ENCODE measurements at places on chromosomes 6 and 20. TPM values are rescaled to one million over a fixed set of nuclear protein-coding genes. Genes with fewer than 3 reads are reported as not detected.

COL21A1 gene
- total RNA-seq, result not detected

DNA sequence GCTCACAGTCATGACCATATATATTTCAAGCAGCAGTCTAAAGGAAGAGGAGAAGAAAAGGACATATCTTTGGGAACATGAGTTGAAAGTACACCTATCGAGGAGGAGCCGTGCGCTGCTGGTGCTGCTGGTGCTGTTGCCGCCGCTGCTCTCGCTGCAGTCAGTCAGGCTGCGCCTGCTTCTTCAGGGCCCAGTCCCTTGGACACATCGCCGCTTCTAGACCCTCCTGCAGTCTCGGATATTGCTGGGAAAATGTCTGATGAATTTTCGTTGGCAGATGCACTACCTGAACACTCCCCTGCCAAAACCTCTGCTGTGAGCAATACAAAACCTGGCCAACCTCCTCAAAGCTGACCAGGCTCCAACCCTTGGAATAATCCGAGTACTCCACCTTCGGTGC, 8.2 kb upstream of the ASCC3 start:
- no peak overlapping the region for H3K4me3 ChIP-seq
- H3K27me3 ChIP-seq, result no peaks in the 10 kb centered on the region
- DNase-seq, result no peak

LINC00237 gene
- total RNA-seq, result not detected

GRCh38 chr6:111564482-111564945, 41.2 kb downstream of the TRAF3IP2 start:
- DNase-seq, result peak; percentile 45
- H3K4me1 ChIP-seq, result peaks cover 55% of the 10 kb centered on the region
- peak overlapping the region; percentile 45 for H3K27ac ChIP-seq
- no peaks in the 10 kb centered on the region for H3K27me3 ChIP-seq
- peaks cover 62% of the 10 kb centered on the region for H3K36me3 ChIP-seq
- no peak overlapping the region for H3K4me3 ChIP-seq

DNA sequence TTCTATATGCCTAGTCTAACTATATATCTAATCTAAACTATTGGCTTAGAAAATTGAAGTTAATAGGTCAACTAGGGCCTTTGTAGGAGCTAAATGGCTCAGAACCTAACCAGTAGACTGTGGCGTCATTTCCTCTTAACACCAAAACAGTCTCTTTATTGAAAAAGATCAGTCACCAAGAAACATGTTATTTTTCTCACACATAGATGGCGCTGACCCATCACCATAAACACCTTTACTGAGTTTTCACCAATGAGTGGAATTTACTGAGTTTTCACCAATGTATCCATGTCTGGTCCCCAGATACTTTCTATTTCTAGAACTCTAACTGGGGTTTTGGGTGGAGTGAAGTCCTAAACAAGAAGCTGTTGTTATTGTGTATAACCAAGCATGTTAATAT, 636.0 kb downstream of the BCKDHB start:
- DNase-seq, result peak; percentile 4
- H3K27ac ChIP-seq, result no peak overlapping the region
- H3K36me3 ChIP-seq, result no peaks in the 10 kb centered on the region
- no peaks in the 10 kb centered on the region for H3K27me3 ChIP-seq
- no peak overlapping the region for H3K4me3 ChIP-seq

SMPD2 gene
- 7.5 TPM for total RNA-seq

HFE gene
- 1.4 TPM for total RNA-seq

DNA sequence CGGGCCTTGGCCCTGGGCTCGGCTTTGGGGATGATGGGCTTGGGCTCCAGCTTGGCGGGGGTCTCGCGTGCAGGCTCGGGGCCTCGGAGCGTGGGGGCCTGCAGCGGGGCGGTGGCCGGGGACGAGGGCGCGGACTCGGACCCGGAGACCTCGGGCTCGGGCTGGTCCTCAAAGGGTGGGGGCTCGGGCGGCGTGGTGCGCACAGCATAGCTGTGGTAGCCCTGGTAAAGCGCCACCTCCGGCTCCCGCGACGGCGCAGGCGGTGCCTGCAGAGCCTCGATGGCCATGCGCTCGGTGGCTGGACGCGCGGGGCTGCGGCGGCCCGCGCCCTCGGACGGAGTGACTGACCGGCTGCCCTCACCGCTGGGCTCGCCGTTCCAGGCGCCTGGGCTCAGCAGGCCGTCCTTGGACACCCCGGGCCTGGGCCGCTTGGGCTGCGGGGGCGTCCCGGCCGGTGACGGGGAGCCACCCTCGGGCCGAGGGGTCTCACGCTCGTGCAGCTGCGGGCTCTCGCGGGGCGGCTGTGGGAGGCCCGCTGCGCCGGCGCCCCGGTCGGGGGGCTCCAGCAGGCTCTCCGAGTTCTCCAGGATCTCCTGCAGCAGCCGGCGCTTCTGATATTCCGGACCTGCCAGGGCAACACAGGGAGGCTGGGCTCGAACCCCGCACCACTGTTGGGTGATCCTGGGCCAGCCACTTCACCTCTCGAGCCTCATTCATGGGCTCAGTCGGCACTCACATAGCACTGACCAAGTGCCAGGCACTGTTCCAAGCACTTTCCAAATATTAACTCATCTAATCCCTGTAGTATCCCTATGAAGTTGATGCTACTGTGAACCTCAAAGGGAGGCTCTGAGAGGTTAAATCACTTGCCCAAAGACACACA, 71.0 kb downstream of the JPH2 start:
- no peak overlapping the region for H3K27ac ChIP-seq
- DNase-seq, result no peak
- peaks cover 5% of the 10 kb centered on the region for H3K4me1 ChIP-seq
- H3K4me3 ChIP-seq, result no peak overlapping the region
- peaks cover 23% of the 10 kb centered on the region for H3K27me3 ChIP-seq

DNA sequence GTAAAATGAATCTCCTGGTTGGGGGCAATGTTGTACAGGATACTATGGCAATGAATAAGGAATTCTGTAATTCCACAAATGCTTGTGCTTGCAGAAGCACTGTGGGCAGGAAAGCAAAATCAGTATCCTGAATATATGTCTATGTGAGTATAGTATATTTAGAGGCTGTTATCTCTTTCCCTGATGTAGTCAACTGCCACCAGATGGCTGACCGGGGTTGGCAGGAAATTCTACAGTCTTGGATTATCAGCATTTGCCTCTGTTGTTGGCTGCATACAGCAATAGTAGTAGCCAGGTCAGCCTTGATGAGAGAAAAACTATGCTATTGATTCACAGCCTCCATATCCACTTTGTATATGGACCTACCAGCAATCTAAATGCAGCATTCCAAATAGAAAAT, 425.1 kb upstream of the JAG1 start:
- no peak overlapping the region for H3K4me3 ChIP-seq
- no peaks in the 10 kb centered on the region for H3K36me3 ChIP-seq
- no peak overlapping the region for H3K27ac ChIP-seq
- DNase-seq, result no peak

DNA sequence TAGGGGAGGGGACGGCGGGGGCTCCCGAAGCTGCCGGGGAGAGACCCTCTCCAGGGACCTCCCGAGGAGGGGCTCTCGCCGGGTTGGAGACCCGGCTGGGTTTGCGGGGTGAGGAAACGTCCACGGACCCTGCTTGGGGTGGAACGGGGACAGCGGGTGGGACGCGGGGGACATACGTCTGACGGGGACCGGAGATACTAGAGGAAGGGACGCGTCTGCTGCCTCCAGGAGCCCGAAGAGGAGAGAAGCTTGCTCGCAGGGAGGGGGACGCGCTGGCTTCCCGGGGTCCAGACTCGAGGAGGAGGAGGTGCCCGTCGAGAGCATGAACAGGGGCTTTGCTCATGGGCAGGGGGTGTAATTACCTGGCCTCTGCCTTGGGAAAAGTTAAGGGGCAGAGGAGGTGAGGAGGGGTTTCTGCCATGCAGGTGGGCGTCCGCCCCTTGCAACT, 593 bp downstream of the DNMT3B start:
- H3K36me3 ChIP-seq, result no peaks in the 10 kb centered on the region
- H3K27ac ChIP-seq, result peak overlapping the region; percentile 5
- peaks cover 7% of the 10 kb centered on the region for H3K27me3 ChIP-seq
- H3K4me3 ChIP-seq, result peak overlapping the region; percentile 70
- peaks cover 10% of the 10 kb centered on the region for H3K4me1 ChIP-seq

DNA sequence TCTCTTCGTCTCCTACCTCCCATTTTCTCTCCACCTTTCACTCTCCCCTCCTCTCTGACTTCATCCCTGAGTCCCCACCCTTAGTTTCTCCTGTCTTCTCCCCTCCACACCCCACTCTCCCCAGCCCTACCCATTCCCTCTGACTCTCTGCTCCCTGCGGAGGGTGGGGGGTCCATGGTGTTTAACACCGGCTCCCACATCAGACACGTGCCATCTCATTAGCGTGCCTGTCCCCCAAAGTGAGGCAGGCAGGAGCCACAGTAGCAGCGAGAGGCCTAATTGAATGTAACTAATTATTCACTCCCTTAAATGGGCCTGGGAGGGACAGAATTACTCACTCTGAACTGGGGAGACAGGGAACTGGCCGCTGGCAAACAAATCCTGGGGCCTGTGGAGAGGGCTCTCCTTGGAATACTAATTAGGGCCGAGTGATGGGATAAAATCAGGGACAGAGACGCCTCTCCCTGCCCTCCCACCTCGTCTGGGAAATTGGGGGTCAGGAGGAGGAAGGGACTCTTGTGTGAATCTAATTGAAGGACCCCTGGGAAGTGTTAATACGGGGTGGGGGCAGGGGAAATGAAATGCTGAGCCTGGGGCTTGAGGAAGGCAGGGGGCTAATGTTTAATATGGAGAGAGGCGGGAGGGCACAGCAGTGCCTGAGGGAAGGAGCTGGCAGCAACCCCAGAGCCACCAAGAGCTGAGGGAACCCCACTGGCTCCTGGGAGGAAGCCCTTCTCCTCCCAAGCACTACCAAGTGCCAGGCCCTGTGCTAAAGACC, 17.9 kb downstream of the CD40 start:
- DNase-seq, result no peak
- H3K36me3 ChIP-seq, result no peaks in the 10 kb centered on the region
- H3K4me3 ChIP-seq, result no peak overlapping the region
- peaks cover 37% of the 10 kb centered on the region for H3K27me3 ChIP-seq

C6orf132 gene
- total RNA-seq, result 0.14 TPM

GRM1 gene
- total RNA-seq, result not detected

GZF1 gene
- 6.9 TPM for total RNA-seq

GRCh38 chr6:68575765-68576439, 59.2 kb upstream of the ADGRB3 start:
- no peak overlapping the region for H3K4me3 ChIP-seq
- no peak overlapping the region for H3K27ac ChIP-seq

SLC22A2 gene
- total RNA-seq, result not detected

- H3K27ac ChIP-seq, result no peak overlapping the region
- H3K27me3 ChIP-seq, result peaks cover 2% of the 10 kb centered on the region
- peak; percentile 13 for DNase-seq
- H3K4me1 ChIP-seq, result no peaks in the 10 kb centered on the region
These were observed 20.3 kb upstream of the LRRN4 start for GRCh38 chr20:6074145-6074561.

TNF gene
- total RNA-seq, result 82.3 TPM

IL22RA2 gene
- total RNA-seq, result not detected

DNA sequence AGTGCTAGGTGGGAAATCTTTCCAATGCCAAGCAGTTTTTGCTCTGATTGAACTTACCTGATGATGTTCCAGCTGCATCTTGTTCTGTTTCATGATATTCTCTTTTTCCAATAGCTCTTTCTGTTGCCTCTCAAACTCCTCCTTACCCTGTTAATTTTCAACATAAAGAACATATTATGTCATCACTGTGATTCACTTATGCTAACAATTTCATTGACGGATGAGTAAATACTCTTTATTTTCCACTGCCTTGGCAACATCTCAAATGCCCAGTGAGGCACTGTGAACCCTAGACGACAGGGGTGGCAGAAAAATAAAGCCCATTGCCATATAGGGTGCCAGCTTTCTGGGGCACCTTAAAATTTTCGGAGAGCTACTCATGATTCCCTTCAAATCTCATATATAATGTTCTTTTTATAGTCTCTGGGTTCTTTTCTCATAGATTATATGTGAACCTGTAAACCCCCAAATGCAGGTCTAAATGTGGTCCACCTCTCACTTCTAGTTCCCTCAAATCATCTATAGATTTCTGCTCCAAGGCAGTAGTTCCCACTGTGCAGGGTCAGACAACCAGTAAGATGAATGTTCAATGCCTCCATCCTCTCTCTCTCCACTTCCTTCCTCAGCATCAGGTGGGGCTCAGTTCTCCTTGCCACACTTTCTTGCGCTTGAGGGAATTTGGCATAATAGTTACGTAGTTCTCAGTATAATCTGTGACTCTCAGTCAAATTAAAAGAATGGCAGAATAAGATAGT, 44.1 kb downstream of the NEDD9 start:
- no peaks in the 10 kb centered on the region for H3K4me1 ChIP-seq
- H3K27ac ChIP-seq, result no peak overlapping the region
- no peak overlapping the region for H3K4me3 ChIP-seq
- no peak for DNase-seq

GSTA3 gene
- not detected for total RNA-seq

GRCh38 chr20:47183367-47183766, 173.1 kb downstream of the ZMYND8 start:
- peaks cover 3% of the 10 kb centered on the region for H3K4me1 ChIP-seq
- H3K27me3 ChIP-seq, result peaks cover 1% of the 10 kb centered on the region
- H3K36me3 ChIP-seq, result no peaks in the 10 kb centered on the region
- H3K27ac ChIP-seq, result no peak overlapping the region
- no peak overlapping the region for H3K4me3 ChIP-seq

DNA sequence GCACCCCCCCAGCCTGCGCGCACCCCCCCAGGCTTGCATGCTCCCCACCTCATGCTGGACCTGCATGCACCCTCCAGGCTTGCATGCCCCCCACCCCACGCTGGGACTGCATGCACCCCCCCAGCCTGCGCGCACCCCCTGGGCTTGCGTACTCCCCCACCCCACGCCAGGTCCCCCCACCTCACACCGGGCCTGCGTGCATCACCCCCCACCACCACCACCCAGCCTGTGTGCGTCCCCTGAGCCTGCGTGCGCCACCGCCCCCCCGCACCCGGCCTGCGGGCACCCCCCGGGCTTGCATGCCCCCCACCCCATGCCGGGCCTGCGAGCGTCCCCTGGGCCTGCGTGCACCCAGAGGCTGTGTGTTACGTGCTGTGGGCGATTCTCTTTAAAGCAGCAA, 61.0 kb upstream of the SLCO4A1 start:
- DNase-seq, result no peak
- no peak overlapping the region for H3K4me3 ChIP-seq
- H3K36me3 ChIP-seq, result no peaks in the 10 kb centered on the region
- no peaks in the 10 kb centered on the region for H3K4me1 ChIP-seq
- peaks cover 41% of the 10 kb centered on the region for H3K27me3 ChIP-seq

ZNF311 gene
- 0.98 TPM for total RNA-seq

DNA sequence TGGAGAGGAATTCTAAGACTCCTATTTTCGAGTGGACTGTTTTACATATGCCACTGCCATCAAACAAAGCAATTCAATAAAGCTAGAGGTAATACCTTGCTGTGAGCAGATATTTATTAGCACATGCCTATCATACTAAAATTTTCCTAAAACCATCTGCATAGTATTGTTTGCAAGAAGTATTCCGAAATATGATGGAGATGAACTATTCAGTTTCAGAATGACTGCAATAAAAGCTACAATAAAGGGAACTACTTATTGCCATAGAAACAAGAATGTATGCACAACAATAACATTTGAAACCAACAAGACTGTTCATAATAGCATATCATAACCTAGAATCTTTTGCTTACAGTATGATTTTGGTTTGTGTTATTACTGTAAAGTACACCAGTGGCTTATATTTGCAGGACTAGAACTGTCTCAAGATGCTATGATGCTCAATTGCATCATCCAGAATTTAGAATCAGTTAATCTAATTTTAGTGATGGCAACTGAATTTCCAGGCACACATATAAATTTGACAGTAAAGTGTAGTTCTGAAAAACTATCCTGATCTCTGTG, 144.3 kb downstream of the GRIK2 start:
- no peak overlapping the region for H3K27ac ChIP-seq
- DNase-seq, result no peak
- no peak overlapping the region for H3K4me3 ChIP-seq
- no peaks in the 10 kb centered on the region for H3K36me3 ChIP-seq
- no peaks in the 10 kb centered on the region for H3K4me1 ChIP-seq

Data from activated CD4-positive, alpha-beta T cell treated with anti-CD3 and anti-CD28 coated beads for 36 hours (primary cell).